ENCODE measurements at places on chromosomes 3 and 15.

GRCh38 chr3:52126500-52126899 is 27.7 kb downstream of the POC1A start:
- DNase-seq = no peak

GRCh38 chr3:16587681-16588060 is 17.6 kb downstream of the DAZL start:
- DNase-seq = peak; percentile 62

- peak; percentile 97 for DNase-seq
Observed at GRCh38 chr3:70856414-70857162, 544.1 kb upstream of the MDFIC2 start.

DNA sequence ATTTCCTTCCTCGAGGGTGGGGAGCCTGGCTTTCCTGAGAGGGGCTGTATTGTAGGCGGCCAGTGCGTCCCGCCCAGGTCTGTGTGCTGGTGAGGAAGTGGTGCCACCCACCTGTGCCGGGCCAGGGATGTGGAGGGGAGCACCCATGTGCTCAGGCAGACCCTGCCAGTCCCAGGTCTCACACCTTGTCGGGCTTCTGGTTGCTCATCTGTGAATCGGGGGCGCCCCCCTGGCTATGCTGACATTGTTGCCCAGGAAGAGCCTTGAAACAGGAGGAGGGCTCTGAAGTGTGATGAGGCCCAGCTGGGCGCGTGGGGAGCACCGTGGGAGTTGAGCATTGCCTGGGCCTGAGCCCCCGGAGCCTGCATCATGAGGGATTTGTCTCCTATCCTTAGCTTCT is 4.8 kb downstream of the FBLN2 start:
- DNase-seq = no peak

- DNase-seq = no peak
Observed at GRCh38 chr15:100049483-100049882, 292.3 kb downstream of the ADAMTS17 start.

DNA sequence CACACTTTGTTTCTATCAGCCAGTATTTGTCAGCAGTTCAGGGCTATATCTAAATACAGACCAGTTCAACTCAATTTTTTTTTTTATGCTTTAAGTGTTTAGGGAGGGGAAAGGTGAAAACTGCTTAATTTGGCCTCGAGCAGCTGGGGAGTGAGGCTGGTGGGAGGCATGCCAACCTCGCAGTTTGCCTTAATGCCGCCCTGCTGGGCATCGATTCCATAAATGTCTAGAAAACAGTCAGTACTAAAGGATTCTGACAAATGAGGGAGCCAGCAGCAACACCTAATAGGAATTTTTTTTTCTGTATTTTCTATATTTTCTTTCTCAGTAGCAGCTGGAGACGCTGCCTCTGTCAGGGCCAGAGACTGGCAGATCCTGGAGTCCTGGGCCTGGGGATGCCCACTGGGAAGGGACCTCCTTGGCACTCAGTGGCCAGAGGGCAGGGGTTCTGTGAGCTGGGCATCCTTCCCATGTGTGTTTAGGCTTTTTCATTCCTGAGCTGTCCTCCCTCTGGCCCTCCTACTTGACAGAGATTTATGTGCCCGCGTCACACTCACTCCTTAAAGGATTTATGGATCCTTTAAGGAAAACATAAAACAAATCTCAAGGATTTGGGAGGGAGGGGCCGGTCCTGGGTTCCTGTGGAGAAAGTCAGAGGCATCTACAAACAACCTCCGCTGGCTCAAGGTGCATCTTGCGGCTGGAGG is 117.8 kb downstream of the WNT5A start:
- DNase-seq = no peak

GRCh38 chr3:55651011-55651410 is 163.9 kb upstream of the WNT5A start:
- no peak for DNase-seq

- no peak for DNase-seq
Observed at GRCh38 chr15:29593111-29593510, 229.2 kb downstream of the TJP1 start.

DNA sequence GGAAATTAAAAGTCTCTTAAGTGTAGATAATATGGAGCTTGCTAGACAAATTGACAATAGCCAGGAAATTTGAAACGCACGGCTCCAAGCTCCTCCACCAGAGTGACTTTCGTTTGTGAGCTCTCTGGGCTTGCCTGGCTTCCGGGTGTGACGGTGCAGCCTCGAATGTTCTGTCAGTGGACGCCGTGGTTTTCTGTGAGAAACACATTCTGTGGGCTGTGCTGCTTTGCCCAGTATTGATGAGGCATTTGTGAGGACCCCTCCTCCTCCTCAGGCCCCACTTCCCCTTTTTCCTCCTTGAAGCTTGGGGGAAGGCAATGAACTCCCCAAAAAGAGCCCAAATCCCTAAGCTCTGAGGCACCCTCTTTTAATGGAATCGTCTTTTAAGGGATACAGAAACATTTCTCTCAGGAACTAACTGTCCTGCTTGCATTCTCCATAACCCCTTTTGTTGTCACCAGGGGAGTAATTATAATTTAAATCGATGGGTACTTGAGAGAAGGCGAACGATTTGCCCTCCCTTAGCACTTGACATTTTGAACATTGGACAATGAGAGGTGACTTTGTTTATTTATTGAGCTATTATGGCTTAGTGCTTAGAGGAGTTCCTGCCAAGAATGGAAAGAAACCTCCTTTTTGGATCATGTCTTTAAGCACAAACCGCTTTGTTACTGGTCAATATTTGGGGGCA is 40.8 kb downstream of the POLR2M start:
- no peak for DNase-seq

DNA sequence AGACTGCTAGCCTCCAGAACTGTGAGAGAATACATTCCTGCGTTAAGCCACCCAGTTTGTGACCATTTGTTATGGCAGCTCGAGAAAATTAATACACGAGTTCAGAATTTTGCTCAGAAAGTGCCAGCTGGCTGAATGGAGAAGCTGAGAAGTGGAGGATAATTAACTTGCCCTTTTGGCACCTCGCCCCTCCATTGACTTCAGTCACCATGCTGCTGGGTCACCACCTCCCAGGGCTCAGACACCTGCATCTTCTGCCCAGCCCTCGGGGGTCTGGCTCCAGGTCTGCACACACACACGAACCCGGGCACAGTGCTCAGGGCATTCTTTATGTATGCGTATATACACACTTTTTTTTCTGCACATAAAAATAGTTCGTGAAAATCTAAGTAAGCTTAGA is 32.0 kb downstream of the AMOTL2 start:
- DNase-seq = no peak

DNA sequence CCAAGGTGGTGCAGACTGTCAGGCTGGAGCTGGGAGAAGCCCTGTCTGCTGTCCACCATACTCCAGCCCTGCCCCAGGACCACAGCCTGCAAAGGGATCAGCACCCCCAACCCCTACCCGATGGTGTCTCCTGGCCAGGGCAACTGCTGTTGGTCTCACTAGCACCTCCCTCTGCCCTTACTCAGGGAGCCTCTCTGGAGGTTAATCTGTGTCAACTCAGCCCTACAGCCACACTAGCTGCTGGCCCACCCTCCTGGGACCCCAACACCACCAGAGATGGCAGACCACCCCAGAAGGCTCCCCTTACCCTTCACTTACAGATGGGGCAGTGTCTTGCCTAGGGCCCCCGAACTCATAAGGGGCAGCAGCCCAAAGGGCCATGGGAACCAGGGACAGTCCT is 65.2 kb downstream of the TLE3 start:
- DNase-seq = no peak

DNA sequence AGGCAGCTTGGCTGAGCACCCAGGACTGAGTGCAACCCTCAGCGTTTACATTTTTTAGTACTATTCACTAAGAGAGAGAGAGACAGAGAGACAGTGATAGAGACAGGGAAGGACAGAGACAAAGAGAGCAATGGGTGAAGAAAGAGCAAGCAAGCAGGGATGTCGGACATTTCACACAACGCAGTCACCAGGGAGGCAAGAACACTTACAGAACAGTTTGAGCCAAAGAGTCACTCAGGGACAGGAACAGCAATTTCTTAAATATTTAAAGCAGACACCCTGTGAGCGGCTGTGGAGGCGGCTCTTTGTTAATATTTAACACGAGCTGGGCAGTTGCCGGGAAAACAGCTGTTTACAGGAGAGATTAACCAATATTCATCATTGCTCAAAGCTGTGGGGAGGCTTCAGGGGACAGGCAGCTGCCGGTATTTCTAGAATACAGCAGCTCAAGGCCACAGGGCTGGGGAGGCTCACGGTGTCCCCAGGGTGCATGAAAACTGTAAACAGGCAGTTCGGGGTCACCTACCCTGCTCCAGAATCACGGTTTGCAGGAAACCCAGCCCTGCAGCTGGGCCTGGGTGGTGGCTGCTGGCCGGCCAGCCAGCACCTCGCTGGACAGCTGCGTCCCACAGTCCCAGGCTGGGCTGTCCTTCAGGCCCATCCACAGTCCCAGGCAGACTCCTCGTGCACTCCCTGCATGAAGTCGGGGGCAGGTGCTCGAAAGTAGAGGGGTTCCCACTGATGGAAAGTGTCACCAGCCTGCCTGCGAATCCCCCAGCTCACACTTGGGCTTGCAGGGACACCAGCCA is 38.8 kb upstream of the PCSK6 start:
- no peak for DNase-seq

- DNase-seq = no peak
Observed at GRCh38 chr15:28900892-28901586, 15.3 kb downstream of the APBA2 start.

DNA sequence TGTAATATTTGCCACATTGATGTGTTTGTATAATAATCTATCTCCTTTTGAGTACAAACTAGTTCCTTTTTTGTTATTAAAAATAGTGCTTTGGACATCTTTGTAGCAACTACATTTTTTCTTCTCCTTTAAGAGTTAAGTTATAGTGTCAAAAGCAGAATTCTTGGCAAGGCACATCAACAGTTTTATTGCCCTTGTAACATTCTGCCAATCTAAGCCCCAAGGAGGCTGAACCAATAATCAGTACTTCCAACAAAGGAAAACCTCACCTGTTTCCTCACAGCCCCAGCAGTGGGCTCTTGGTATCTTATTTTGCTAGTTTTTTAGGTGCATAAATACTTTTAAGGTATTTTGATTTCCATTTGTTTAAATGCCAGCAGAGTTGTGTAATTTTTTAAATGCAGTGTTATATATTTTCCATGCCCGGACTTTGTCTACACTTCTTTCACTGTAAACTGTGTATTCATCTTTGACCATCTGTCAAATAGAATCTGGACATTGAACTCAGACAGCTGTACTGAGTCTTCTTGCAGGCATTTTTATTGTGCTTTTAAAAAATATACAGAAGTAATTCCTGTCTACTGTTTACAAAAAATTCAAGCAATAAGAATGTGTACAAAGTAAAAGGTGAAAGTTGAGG is 101.0 kb downstream of the MYLK start:
- DNase-seq = no peak

- no peak for DNase-seq
Observed at GRCh38 chr3:108221393-108221792, 831 bp downstream of the IFT57 start.

All from fibroblast of skin of right biceps (primary cell).